Hindlimb muscle (tissue), 1 donor: ENCODE measurements at places on chromosomes 3 and 15.
A peak's percentile ranks its signal among the peaks of the same experiment; 100 is the strongest.

GRCh38 chr3:8220291-8220690 lies 281.3 kb upstream of the LMCD1 start:
- DNase-seq = no peak

DNA sequence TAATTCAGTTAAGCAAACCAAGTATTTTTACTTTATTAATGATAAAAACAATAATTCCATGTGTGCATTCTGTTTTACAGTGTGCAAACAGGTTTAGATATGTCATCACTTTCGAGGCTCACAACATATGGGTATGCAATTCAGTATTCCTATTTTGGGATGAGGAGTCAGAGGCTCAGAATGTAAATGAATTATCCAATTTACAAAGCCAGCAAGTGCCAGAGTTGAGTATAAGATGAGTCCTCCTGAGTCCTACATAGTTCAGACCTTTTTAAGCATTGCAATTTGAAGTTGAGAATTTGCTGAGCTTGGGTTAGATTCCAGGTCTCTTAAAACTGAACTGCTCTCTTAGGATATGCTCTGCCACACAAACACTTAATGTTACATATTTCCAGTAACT lies 424.2 kb upstream of the ROBO2 start:
- peak; percentile 8 for DNase-seq

DNA sequence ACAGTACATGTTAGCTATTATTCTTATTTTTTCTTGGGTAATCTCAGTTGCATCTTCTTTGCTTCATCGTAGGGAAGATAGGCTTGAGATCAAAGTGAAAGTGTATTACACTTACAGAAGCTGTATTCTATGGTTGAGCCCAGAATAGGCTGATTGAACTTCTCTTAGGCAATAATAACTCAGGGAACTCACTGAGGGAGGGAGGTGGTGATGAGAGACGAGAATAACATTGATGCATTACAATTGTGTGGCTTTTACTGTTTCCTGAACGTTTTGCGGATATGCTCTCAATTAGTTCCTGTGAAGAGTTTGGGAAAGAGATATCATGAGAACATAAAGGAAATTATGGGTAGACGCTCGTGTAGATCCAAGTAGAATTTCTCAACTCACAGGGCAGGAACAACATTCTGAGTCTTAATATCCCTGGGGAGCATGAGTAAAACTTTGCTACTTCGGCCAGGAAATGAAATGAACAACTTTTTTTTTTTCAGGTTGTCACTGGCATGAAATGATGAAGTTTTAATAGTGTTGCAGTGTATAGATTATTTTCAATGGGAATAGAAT lies 302.2 kb downstream of the TUSC7 start:
- DNase-seq = no peak

GRCh38 chr15:63093486-63094205 lies 28.0 kb upstream of the LACTB start:
- peak; percentile 79 for DNase-seq

DNA sequence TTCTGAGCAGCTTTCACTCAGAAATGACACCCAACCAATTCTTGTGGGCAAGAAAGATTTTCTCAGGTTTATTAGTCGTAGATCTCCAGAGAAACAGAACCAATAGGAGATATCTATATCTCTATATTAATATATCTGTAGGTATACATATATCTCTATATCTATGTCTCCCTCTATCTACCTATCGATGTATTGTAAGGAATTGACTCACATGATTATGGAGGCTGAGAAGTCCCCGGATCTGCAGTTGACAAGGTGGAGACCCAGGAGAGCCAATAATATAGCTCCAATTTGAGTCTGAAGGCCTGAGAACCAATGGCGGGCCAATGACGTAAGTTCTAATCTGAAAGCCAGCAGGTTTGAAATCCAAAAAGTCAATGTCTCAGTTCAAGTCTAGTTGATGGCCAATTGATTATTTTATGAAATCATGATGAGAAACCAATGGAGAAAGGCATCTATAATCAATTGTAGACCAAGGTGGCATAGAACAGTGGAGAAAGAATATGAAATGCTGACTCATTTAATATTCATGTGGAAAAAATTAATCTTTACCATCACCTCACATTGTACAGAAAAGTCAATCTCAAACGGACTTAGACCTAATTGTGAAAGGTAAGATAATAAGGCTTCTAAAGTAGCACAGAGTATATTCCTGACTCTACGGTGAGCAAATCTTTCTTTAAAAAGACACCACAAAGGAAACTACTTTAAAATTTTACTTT lies 65.6 kb upstream of the CHRNA7 start:
- no peak for DNase-seq

DNA sequence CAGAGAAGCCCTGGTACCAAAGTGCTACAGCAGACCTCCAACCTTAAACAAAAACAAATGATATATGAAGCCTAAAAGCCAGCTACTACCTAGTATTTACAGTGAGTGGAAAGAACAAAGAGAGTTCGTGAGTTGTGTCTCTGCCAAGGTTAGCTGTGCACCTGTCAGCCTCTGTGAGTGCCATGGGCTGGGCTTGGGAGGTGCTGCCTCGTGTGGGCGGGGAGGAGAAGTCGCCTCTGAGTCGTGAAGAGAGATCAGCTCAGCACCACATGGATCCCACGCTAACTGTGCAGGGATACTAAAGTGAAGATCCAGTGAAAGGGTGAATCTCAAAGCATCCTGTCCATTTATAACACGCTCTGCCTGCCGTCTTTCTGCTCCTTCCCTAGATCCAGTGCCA lies 101.9 kb downstream of the CHDH start:
- no peak for DNase-seq

DNA sequence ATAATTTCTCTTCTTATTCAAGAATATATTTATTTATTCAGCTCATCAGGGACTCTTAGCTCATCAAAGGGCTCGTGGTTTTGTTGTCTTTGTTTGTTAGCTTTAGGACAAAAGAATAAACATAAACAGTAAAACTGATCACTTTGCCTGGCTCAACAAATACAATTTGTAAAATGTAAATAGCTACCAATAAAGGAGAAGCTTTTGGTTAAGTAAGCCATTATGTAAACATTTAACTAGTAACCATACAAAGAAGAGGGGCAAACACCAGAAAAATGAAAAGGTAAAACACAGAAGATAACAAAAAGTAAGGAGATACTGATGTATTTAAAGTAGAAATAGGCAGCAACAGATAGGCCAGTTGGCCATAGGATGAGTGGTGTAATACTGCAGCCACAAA lies 761.7 kb downstream of the ROBO1 start:
- DNase-seq = no peak

GRCh38 chr3:149468504-149469212 lies 5.8 kb upstream of the TM4SF4 start:
- DNase-seq = no peak

DNA sequence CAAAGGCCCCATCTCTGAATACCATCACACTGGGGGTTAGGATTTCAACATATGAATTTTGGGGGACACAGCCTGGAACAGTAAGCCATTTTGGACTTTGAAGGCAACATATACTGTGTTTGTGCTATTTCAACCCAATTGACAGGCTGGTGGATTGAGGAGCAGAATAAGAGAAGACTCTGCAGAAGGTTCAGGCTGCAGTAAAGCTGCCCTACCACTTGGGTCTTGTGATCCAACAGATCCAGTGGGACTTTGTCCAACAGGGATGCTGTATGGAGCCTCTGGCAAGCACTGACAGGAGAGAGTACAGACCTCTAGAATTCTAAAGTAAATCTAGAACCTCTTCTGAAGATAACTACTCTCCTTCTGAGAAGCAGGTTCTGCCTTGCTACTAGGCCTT lies 1.1 kb upstream of the BCL2L10 start:
- no peak for DNase-seq

DNA sequence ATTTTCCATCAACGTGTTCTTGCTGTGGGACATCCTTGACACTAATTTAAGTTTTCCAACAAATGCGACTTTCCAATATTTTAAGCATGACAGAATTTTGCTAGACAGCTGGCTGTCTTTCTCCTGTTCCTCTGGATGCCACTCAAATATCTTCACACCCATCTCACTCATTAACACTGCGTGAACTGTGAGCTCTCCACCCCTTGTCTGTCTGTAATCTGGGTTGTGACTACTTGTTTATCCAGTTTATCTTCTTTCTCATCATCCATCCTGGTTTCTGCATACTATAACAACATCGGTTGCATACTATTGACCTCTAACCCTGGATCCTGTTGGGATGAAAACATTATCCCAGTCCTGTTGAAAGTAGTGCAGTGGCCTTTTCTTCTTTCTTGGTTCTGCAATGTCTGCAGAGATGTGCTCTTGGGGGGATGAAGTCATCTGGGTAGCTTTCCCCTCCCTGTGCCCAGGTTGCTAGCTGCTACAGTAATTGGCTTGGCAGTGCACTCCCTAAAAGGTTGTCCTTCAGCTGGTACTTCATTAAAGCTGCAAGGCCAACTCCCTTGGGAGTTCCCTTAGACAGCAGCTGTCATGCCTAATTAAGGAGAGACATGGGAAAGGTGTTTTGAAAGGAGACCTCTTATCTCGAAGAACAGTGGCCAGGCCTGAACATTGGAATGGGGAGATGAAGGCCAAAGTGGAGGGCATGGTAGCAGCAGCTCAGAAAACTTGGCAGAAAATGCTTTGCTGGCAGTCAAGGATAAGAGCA lies 24.7 kb downstream of the KAT2B start:
- DNase-seq = no peak

GRCh38 chr3:134276086-134276485 lies 25.4 kb upstream of the RYK start:
- DNase-seq = no peak

DNA sequence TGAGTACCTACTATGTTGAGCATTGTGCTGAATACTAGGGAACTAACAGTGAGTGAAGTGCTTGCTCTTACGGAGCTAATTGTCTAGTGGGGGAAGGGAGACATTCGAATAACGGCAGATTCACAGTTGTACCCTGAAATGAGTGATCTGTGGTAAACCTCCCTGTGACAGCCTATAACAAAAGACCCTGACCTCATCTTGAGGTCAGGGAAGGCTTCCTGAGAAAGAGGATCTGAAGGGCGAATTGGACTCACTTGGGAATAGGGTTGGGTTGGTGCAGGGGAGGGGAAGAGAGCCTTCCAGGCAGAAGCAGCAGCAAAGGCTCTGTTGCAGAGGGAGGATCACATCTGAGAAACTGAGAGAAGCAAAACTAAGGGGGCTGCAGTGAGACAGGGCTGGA lies 13.2 kb downstream of the HPS3 start:
- DNase-seq = no peak

DNA sequence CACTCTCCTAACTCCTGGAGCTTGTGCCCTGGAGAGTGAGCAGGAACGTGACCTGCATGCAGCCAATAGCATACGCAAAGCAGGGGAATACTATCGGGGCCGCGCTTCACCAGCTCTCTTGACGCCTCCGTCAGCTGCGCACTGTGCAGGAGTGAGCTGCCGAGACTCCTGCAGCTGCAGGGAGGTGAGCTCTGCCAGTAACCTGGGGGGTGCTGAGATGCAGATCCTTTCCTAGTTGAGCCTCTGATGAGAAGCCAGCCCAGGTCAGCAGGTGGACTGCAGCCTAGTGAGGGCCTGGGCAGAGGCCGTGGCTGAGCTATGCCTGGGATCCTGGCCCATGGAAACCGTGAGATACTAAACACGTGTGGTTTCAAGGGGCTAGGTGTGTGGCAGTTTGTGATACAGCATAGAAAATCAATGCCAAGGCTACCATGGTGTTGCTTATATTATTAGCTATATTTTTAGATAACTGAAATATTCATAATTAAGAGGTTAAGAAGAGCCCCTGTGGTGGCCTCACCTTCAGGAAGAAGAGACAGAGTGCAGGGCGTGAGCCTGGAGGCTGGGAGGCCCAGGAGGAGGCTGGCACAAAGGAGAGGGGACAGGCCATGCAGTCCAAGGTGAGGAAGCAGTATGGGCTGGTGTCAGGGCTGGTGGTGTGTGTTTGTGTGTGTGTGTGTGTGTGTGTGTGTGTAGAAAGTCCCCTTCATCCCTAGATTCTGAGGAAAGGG lies 5.9 kb upstream of the DNAJB8 start:
- DNase-seq = no peak

DNA sequence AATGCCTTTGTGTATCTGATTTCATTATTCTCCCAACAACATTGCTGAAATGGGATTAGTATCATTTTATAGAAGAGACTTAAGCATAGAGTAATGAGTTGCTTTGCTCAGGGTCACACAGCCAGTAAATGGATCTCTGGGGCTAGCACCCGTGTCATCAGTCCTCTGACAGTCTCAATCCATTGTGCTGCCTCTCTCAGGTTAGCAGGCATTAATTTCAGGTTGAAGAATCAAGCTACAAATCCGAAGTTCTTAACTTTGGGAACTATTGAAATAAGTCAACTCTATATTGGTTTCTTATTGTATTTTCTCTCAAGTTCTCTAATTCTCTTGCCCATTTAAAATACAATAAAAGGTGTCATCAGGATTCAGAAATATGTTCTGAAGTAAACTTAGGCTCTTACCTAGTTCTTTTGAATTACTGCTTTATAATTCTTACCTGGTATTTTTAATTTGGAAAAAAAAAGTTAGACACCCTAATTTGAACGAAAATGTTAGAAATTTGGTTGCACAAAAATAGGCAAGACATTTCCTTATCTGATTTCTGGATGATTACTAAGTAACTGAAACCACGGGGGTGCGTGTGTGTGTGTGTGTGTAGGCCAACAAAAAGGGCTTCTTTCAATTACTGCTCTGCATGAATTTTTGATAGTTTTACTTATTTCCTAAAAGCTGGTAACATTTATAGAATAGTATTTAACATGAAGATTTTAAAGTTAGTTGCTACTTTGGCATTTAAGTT lies 189.8 kb downstream of the MBNL1 start:
- no peak for DNase-seq

- DNase-seq = no peak
These were observed 12.8 kb downstream of the DCUN1D1 start for GRCh38 chr3:182967218-182968204.

- DNase-seq = no peak
These were observed 35.5 kb downstream of the B3GALNT1 start for GRCh38 chr3:161069511-161070251.

- DNase-seq = no peak
These were observed 121.6 kb upstream of the LMOD3 start for GRCh38 chr3:69244039-69244438.
